ENCODE measurements at places on chromosomes 13 and 19. TPM values are rescaled to one million over a fixed set of nuclear protein-coding genes. Genes with fewer than 3 reads are reported as not detected.

FCHO1 gene
- 19.2 TPM for total RNA-seq

TRIM28 gene
- 788 TPM for total RNA-seq

NCR1 gene
- not detected for total RNA-seq

CYP4F22 gene
- total RNA-seq: 0.08 TPM

FFAR2 gene
- not detected for total RNA-seq

SPIB gene
- 0.34 TPM for total RNA-seq

Measured in A549 treated with CORT108297 at 1 μM for 4 hours (cell line).